ENCODE measurements at places on chromosomes 6 and 20. TPM values are rescaled to one million over a fixed set of nuclear protein-coding genes. Genes with fewer than 3 reads are reported as not detected.

The JPH2 gene
- polyA plus RNA-seq: 46.7 TPM

The TNNC2 gene
- 8,366 TPM for polyA plus RNA-seq

The SPDEF gene
- 0.16 TPM for polyA plus RNA-seq

The PAX1 gene
- 1.2 TPM for polyA plus RNA-seq

The IMPG1 gene
- 0.55 TPM for polyA plus RNA-seq

The PMEPA1 gene
- 19.8 TPM for polyA plus RNA-seq

The PROCR gene
- 38.5 TPM for polyA plus RNA-seq

The BHLHE23 gene
- not detected for polyA plus RNA-seq

The SLC25A27 gene
- 12.6 TPM for polyA plus RNA-seq

The GCM1 gene
- polyA plus RNA-seq: not detected

The FNDC11 gene
- polyA plus RNA-seq: not detected

The IPCEF1 gene
- 2.4 TPM for polyA plus RNA-seq

The ACTL10 gene
- polyA plus RNA-seq: 0.36 TPM

The REM1 gene
- 4.3 TPM for polyA plus RNA-seq

The LST1 gene
- polyA plus RNA-seq: not detected

The OXT gene
- 0.50 TPM for polyA plus RNA-seq
